ENCODE measurements at places on chromosomes 1 and 21.

DNA sequence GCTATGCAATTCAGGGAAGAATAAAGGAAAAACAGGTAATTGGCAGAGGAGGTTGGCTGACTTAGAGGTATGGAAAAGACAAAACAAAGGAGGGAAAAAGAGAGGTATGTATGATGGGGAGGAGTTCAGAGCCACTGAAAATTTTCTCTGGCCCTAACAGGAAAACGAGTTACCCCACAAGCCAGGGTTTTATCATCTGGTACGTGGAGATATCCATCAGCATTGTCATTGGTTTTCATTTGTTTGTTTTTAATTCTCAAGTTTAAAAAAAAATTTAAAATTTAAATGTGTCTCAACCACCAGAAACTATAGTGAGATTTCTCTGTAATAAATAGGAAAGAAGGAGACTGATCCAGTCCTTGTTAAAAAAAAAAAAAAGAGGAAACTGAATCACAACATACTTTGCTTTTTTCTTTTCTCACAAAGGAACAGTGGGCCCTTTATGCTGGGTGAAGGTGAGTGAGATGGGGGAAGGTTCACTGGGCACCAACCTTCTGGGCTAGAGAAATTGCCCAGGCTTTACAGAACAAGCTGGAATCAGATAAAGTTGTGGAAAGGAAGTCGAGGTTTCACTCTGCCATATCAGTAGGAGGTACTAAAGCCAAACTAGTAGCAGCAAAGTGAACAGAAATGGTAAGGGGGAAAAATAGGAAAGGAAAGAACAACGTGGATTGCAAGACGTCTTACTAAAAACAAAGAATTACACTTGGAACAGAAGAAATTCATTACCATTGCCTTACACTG is 2.7 kb downstream of the IFNAR2 start:
- no peak for DNase-seq

DNA sequence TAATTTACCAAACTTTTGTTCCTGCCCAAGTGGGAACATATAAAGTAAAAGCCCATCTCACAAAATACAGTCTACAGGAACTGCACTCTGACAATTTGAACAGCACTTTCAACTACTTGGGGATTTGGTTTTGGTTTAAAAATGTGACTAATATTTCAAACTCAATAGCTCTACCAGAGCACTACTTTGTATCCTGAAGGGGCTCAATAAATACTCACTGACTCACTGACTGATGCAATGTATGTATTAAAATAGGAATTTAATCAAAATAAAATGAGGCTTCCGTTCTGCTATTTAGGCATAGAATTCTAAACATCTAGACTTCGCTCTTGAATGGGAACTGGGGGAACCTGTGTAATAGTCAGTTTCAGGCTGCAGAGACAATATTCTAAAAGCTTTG is 21.9 kb downstream of the EFCAB14 start:
- no peak for DNase-seq

- DNase-seq: no peak
These were observed 66.1 kb upstream of the ATP1A1 start for GRCh38 chr1:116306840-116307442.

DNA sequence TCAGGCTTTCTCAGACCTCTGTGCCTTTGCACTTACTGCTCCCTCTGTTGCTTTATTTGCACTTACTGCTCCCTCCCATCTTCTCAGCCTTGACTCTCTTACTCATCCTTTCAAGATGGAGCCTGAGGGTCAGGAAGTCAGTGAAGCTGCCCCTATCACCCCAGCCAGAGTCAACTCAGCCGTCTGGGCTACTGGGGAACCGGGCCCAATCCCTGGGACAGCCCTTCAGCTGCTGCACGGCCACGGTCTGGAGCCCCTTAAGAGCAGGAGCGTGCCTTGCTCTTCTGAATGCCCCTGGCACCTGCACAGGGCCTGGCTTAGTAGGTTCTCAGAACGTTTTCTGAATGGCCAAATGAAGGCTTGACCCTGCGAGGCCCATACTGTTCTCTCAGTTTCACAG is 244.4 kb downstream of the FOXD2 start:
- DNase-seq: no peak

- no peak for DNase-seq
These were observed 31.9 kb upstream of the COL6A2 start for GRCh38 chr21:46065914-46066551.
